ENCODE measurements at places on chromosomes 5 and 9. TPM values are rescaled to one million over a fixed set of nuclear protein-coding genes. Genes with fewer than 3 reads are reported as not detected.

The HARS1 gene
- polyA plus RNA-seq = 47.8 TPM

The FOXD4L4 gene
- polyA plus RNA-seq = 0.08 TPM

The DNAI1 gene
- 0.99 TPM for polyA plus RNA-seq

The HSPB3 gene
- polyA plus RNA-seq = 0.35 TPM

The GRK6 gene
- polyA plus RNA-seq = 7.6 TPM

The IFNK gene
- polyA plus RNA-seq = not detected

The NIPSNAP3A gene
- 22.9 TPM for polyA plus RNA-seq

The PCDHA9 gene
- polyA plus RNA-seq = 0.19 TPM

The SLC36A3 gene
- not detected for polyA plus RNA-seq

All from pancreas (tissue), 10 donors.